ENCODE measurements at places on chromosomes 2 and 18.
A peak's percentile ranks its signal among the peaks of the same experiment; 100 is the strongest.

GRCh38 chr2:174717273-174717672, 47.0 kb downstream of the CHRNA1 start:
- DNase-seq: peak; percentile 34

DNA sequence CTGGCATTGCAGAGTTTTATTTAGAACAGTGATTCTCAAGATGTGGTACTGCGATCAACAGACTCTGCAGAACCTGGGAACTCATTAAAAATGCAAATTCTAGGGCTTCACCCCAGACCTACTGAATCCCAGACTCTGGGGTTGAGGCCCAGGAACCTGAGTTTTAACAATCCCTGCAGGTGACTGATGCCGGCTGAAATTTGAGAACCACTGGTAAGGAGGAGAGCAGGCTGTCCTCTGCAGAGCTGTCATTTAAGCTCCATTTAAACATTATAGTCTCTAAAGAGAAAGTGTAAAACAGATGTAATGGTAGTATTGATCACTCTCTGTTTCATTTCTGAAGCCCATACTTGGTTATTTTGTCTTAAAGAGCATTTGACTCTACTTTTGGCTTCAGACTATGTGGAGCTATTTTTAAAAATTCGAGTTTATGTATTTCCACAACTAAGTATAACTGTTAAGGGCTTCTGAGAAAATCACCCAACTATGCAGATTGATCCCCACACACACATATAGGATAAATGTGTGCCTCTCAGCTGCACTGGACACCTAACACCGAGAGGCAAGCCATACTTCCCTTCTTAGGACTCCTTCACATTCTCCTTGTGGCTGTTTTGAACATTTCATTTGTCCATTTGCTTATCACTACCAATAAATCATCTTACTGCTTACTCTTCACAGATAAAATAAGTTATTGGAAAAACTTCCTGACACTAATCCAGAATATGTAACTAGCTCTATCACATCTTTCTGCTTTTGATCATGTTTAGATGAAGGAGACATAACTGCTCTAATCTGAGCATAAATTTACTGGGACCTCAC, 487.5 kb downstream of the DLGAP1 start:
- no peak for DNase-seq

- no peak for DNase-seq
These were observed 170.0 kb downstream of the LTBP1 start for GRCh38 chr2:33116799-33117198.

DNA sequence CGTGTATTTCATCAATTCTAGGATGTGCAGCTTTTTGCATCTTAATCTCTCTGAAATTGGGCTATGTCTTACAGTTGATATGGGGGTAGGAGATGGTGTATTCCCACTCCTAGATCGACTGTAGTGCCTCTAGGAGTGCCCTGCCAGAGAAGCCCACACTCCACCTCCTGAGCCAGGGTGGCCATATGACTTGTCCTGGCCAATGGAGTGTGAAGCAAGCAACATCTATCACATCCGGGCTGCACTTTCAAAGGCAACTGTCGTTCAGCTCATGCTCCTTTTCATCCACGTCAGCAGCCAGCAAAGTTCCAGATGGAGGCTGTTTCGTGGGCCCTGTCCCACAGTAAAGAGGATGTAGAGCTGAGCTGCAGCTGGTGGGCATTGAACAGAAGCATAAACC, 149.4 kb upstream of the SLC1A4 start:
- peak; percentile 25 for DNase-seq

- no peak for DNase-seq
These were observed 277.7 kb downstream of the RND3 start for GRCh38 chr2:150209746-150210145.

- DNase-seq: peak; percentile 84
These were observed 4.9 kb downstream of the FEV start for GRCh38 chr2:218979846-218980734.

DNA sequence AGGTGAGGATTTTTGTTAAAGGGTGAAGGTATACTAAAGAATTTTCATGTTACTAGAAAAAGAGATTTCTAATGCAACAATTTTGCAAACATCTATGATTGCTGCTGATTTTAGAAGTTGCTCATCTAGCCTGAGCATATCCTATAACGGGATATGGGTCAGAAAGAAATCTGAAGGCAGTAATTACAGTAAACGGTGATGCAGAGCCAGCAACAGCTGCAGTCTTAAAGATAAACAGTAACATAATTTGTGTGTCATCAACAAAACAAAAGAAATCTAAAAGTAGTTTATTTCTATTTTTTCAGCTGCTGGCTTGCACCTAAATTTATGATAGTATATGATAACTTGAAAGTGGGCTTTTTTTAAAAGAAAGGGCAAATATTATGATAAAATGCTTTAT, 215.7 kb downstream of the SLC4A10 start:
- DNase-seq: no peak

- DNase-seq: no peak
These were observed 486.7 kb downstream of the EPHA4 start for GRCh38 chr2:221085341-221085900.

DNA sequence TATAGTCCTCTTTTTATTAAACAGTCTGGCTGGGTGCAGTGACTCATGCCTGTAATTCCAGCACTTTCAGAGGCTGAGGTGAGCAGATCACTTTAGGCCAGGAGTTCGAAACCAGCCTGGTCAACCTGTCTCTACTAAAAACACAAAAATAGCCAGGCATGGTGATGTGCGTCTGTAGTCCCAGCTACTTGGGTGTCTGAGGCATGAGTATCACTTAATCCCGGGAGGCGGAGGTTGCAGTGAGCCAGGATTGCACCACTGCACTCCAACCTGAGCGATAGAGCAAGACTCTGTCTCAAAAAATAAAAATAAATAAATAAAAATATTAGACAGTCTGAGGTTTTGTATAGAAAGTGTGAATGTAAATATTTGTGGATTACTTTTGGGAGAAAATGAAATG, 17.8 kb downstream of the XRCC5 start:
- no peak for DNase-seq

GRCh38 chr2:159797543-159798375, at the start of gene CD302:
CD302 (minus strand) TSS chr2:159798208; CDS start chr2:159798198, 10 bp downstream.
- peak; percentile 9 for DNase-seq

GRCh38 chr2:119440873-119441272, 9.2 kb downstream of the TMEM37 start:
- no peak for DNase-seq

DNA sequence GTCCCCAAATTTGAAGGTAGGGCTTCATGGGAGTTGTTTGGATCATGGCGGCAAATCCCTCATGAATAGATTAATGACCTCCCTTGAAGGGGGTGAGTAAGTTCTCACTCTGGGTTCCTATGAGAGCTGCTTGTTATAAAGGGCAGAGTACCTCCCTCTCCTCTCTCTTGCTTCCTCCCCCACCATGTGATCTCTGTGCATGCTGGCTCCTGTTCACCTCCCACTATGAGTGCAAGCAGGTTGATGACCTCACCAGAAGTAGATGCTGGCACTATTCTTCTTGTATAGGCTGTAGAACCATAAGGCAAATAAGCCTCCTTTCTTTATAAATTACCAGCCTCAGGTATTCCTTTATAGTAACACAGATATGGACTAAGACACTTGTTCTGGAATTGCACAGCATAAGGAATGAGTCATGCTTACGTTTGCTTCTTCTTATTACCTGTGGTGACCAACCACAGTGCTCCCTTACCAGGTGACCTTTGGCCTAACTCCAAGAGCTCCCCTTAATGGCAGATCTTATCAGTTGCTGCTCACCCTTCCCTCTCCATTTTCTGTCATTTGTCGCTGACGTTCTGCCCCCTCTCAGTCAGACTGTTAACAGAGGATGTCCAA, 559.5 kb upstream of the GCFC2 start:
- DNase-seq: no peak

DNA sequence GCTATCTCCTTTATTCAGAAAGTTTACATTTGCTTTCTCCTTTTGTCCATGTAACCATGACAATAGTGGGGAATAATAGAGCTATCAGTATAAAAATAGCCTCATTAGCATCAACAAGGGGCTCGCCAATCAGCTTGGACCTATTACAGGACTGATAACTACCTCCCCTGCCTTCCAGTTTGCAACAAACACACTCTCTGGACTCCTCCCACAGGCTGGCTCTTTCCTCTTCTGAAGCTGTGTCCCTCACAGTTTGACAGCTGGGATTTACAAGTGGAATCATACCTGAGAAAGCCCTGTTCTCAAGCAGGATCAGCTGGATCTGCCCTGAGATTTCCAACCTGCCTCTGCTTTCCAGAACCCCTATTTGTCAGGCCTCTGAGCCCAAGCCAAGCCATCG, 162.5 kb downstream of the GRB14 start:
- DNase-seq: no peak

DNA sequence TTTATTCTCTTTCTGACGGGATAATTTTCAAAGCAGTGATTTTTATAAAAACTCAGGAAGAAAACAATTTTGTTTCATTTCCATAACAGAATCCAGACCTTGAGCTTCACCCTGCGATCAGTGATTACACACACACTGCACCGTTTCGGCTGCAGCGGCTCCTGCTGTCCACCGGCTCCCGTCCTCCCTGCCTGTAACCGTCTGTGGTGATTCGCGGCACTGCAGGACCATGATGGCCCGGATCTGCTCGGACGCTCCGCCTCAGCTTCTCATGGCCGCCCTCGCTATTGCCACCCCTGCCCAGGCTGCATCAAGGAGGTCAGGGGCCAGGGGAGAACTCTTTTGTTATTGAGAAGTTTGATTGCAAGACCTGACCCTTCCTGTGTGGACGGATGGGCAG, 246.1 kb downstream of the TWIST2 start:
- DNase-seq: no peak

DNA sequence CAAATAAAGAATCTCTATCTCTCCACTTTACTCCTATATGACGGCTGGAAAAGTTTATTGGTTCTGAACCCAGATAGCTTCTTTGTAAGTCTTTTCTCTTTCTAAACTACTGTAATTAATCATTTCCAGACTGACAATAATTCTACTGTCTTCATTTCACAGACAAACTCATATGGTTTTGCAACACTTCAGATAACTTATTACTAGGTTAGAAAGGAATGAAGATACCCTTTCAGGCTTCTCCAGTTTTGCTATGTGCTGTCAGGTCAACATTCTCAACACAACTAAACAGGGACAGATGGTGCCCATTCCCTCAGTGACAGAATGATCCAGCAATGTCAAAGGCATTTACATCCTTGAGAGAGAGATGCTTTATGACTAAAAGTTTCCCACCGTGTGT, 198.5 kb upstream of the ITGA4 start:
- DNase-seq: no peak
